ENCODE measurements at places on chromosomes 4 and X.

DNA sequence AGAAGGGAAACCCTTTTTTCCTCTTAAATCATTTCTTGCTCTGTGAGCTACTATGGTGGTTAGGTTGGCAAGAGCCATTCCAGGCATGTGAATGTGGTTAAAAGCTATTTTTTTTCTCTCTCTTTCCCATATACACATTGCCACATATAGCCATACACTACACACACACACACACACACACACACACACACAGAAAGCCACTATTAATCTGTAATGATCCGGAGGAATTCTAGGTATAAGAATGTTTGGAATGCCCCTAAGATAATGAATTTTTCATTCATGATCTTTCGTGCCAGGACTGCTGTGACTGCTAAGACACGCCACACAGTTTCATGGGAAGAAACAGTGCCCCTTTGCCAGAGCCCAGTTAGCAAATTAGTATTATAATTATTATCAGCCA lies 21.8 kb upstream of the TLL1 start:
- no peak for DNase-seq

- DNase-seq: no peak
Observed at GRCh38 chr4:182874304-182874751, 42.9 kb downstream of the DCTD start.

DNA sequence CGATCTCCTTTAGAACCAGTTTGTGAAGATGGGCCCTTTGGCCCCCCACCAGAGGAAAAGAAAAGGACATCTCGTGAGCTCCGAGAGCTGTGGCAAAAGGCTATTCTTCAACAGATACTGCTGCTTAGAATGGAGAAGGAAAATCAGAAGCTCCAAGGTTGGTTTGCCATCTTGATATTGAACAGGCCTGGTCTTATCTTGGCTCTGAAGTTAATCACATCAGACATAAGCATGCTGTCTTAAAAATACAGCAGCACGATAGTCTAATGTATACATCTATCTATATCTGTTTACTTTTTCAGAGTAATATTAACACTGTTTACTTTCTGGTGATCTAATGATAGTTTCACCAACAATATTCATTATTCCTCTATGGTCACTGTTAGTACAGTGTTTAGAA lies 129.8 kb downstream of the PTTG2 start:
- DNase-seq: no peak

DNA sequence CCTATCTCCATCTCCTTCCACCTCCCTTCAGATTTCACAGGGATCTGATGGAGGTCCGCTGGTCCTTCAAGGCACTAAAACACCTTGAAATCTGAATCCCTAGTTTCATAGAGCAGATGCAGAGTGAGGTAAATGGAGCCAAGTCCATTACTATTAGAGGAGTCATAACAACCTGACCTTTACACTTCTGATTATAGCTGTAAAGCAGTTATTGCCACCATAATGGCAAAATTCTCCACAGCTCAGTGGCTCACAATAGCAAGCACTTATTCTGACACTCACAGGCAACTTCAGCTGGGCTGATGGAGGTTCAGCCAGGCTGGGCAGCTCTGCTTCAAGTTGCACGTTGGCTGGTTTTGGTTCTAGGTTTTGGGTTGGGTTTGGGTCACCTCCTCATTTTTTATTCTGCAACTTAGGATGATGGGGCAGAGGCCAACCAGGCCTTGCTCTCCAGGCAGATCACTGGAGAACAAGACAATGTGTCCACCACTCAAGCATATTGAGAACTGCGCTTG lies 51.4 kb upstream of the LRAT start:
- no peak for DNase-seq

DNA sequence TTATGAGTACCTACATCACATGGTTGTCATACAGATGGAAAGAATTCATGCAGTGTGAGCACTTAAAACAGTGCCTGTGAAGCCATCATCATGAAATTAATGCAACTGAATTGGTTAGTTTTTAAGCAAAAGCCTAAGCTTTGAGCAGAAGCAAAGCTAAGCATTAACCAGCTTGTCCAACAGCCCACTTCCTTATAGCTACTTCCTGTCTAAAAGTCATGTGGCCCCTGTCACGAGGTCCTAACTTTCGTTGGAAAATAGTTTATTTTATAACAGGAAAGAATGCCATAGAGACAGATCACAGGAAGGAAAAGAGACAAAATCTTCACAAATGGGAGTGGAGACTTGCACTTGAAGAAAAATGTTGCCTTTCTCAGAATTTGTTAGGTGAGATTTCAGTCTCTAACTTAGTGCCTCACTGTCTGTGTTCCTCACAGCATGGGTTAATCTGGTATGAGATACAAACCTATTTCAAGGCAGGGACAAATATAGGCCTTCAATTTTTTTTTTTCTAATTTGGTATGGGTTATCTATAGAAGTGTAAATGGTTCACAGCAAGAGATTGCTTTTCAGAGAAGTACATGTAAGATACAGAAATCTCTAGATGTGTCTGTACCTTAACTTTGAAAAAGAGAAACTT lies 27.7 kb upstream of the VCX start:
- DNase-seq: no peak

GRCh38 chrX:5113128-5113527 lies 1115.5 kb downstream of the NLGN4X start:
- no peak for DNase-seq

DNA sequence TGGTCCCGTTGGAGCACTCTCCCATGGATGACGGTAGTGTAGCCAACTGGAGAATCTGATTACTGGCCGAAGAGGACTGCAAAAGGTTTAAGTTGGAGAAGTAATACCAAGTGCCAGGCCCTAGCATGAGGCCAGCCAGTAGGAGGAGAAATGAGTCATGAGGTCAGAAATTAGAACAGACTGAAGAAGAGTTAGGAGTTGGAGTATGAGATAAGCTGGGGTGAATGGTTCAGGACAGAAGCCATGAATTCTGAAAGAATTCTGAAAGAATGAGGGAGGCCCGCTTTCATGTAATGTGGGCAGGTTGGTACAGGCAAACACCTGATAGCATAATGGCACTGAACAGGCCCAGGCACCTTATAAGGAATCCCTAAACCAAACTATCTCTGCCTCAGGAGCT lies 18.4 kb upstream of the STK26 start:
- no peak for DNase-seq

DNA sequence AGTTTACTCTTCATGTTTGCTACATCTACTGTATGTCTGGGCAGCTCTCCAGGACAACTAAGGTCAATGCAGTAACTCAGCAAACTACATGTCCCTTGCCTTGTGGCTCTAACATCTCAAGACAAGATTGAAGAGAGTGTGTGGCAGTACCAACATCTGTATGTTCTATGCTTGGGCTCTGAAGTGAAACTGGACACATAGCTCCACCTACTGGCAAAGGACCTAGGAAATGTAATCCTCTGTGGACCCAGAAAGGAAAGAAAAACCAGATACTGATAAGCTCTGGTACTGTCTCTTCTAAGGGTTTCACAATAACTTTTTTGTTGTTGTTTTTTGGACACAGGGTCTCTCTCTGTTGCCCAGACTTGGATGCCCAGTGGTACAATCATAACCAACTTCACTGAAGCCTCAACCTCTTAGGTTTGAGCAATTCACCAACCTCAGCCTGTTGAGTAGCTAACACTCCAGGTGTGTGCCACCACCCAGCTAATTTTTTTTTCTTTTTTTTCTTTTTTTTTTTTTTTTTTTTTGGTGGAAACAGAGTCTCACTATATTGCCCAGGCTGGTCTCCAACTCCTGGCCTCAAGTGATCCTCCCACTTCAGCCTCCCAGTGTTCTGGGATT lies 64.1 kb downstream of the QDPR start:
- peak; percentile 77 for DNase-seq

DNA sequence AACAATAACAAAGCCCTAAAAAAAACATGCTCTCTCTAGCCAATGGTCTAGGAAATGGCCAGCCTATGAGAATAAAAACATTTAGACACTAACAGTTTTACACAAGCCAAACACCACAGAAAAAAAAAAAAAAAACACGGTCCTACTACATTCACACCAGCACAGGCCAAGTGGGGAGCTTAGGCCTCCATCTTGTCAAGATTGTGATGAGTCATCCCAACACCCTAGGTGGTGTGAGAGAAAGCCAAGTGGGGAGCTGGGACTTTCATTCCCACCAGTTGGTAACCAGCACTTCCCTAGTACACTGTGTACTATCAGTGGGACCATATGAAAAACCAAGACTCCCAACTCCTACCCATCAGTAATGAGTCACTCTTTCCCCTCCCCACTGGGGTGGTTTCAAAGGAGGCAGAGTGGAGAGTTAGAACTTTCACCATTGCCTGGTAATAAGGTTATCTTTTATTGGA lies 95.6 kb downstream of the ADAMTS3 start:
- no peak for DNase-seq

DNA sequence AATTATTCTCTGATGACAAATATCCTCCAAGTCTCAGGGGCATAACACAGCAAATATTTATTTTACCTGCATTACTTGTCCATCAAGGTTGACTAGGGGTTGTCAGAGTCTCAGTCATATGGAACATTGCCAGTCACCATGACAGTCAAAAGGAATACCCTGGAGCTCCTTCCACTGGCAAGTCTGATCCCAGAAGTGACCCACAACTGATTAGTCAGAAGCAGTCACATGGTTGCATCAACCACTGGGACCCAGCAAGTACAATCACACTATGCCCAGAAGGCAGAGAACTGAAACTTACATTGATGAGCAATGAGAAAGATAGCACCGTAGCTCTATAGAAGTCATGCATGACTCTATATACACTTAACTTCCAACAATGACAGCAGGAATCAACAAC lies 41.9 kb upstream of the SOD3 start:
- peak; percentile 82 for DNase-seq

- no peak for DNase-seq
Observed at GRCh38 chr4:101218346-101218745, 129.0 kb downstream of the PPP3CA start.

- no peak for DNase-seq
Observed at GRCh38 chr4:105093975-105094374, 52.7 kb upstream of the TET2 start.

GRCh38 chr4:56791316-56791715 lies 30.2 kb downstream of the SPINK2 start:
- no peak for DNase-seq

DNA sequence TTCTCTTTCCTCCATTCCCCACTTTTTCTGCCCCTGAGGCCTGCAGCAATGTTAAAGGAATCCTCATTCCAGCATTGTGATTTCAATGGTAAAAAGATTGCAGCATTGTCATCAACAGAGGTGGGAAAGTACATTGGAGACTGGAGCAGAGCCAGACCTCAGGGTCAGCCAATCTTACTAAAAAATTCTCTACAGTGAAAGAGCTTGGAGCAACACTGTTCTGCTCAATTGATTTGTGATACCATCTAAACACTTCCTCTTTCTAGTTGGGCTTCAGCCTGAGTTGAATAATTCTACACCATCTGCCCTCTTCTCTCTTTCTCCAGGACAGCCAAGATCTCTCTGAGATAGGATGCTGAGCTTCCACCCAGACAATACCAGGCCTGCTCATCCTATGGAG lies 176.5 kb downstream of the AR start:
- DNase-seq: peak; percentile 45

DNA sequence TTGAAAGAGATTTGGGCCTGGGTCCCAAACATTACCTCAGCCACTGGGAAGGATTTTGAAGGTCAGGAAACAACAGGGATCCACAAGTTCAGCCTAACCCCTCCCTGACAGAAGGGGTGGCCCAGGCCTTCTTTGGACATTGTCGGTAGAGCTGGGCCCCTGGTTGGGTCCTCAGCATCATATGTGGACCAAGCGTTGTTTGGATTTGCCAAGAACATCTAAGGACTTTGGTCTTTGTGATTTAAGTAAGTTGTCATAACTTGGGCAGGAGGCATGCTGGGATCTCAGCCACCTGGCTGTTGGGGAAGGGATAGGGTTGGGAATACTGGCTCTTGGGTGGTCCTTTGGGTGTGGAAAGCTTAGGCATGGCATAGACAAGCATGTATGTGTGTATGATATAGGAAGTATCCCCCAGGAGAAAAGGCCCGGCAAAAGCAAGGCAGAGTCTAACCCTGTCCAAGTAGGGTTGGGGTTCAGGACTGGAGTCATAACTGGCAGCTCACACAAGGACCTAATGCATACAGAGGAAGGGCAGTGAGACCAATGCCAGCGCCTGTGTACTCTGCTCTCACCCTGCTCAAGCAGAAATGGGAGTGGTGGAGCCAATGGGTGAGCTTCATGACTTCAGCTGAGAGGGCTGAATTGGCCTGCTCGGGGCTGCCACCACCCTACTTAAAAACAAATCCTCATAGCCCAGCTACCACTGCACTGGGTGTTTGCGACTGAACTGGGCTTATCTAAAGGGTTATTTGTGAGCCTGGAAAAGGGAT lies 102.8 kb downstream of the RTL5 start:
- peak; percentile 13 for DNase-seq

GRCh38 chr4:44845309-44845708 lies 119.0 kb upstream of the GNPDA2 start:
- no peak for DNase-seq

GRCh38 chr4:34850968-34851367 lies 1393.3 kb downstream of the ARAP2 start:
- DNase-seq: peak; percentile 43

DNA sequence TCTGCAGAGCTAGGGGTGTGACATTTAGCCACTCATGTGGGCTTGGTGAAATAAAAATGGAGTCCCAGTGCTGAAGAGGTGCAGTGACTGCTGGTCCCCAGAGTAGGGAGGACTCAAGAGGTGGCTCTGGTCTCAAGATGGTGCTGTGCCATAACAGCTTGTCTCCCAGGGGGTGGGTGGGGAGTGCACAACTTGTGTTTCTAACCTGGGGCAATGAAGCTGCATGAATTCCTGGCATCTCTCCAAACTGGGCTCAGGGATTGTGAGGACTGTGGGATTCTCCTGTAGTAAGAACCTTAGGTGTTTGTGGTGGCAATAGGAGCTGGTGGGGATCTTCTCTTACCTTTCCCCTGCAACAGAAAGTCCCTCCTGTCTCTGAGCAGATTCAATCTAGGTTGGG lies 278.9 kb upstream of the SFRP2 start:
- no peak for DNase-seq

GRCh38 chr4:22339491-22339890 lies 176.4 kb downstream of the ADGRA3 start:
- no peak for DNase-seq

GRCh38 chr4:145731028-145731427 lies 51.1 kb downstream of the C4orf51 start:
- peak; percentile 69 for DNase-seq

DNA sequence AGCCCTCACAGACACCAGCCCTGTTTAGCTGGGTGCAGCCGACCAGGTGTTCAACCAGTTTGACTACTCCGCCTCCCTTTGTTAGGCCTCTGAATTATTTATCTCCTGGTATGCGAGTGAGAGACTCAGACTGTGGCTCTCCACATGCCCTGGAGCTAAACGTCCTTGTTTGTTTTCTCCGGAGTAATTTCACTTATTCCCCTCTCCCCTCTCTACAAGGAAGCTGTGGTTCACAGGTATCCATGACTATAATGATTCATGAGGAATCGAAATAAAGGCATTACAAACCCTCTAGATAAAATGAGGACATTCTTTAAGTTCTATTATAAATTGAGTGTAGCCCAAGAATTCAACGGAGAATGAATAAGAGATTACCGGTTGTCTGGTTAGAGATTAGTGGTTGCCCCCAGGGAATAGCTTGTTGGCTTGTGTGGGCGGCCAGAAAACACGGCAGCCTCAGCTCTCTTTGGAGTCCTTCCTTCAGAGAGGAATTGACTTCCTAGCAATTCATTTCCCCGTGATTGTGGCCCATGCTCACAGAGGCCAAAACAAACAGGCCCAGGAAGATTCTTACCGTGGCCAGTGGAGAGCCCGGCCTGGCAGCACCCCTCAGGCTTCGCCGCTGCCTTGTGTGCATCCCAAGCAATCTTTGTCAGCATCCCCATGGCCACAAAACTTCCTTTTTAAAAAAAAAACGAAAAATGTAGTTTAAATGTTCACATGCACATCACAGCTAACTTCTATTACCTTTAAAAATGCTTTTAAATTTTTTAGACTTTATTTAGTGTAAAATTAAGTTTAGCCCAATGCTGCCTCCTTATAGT lies 60.2 kb upstream of the CBR4 start:
- DNase-seq: peak; percentile 94
